ENCODE measurements at places on chromosomes 7 and 10. TPM values are rescaled to one million over a fixed set of nuclear protein-coding genes. Genes with fewer than 3 reads are reported as not detected.

- no peak for DNase-seq
Measured at GRCh38 chr7:66952343-66953043, 31.5 kb downstream of the TMEM248 start.

DNA sequence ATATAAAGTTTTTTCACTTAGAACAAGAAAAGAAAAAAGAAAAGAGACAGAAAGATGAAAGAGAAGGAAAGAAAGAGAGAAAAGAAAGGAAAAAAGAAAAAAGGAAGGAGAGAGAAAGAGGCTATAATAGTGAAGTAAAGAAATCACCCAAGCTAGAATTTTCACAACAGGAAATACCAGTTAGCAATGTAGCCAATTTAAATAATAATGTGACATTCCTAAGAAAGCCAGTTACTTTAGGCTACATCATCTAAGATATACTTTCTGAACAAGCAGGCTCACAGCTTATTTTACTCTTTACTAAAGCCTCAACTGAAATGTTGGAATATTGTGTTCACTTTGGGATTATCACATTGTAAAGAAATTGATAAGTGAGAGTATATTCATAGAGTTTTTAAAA lies 53.6 kb downstream of the GPR37 start:
- DNase-seq: no peak

GRCh38 chr10:124249812-124250432 lies 156.5 kb upstream of the CHST15 start:
- no peak for DNase-seq

GRCh38 chr10:118827466-118828155 lies 72.8 kb upstream of the CACUL1 start:
- no peak for DNase-seq

DNA sequence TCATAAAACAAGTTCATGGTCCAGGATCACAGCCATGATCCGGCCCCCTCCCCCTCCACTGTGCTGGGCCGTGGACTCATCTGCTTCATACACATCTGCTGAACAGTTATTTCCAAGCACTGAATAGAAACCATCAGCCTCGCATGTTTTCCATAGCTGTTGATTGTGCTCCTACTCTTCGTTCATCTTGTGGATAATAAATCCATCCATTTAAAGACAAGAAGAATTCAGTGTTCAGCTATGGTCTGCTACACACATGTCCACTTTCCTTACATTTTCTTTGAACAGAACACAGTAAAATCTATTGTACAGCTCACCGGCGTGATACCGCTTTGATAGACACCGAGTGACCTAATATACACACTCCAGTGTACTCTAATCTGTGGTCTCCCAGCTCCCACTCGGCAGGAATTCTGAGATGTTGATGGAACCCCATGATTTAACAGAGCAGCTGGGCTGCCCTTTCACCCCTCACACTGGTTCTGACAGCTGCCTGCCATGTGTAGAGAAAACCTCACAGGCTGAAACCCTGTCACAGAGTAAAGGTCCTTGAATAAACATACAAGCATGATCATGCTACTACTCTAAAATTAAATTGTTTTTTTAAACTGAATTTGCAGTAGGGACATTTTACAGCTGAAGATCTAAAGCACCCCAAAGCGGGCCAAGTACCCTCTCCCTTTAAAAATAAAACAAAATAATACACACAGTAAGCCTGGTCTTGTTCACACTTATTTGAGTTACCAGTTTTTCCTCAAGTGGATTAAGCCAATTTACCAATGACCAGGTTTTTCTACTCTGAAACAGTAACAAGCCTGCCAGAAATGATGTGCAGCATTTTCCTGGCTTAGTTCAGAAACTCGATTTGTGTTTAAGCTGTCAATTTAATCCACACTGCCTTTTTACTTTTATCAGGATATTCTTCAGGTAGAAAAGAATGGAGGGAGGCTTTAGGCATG lies 95.1 kb upstream of the FZD1 start:
- DNase-seq: no peak

GRCh38 chr10:88209837-88210561 lies 346.6 kb downstream of the PTEN start:
- DNase-seq: no peak

GRCh38 chr7:148754912-148755311 lies 56.2 kb downstream of the CUL1 start:
- no peak for DNase-seq

DNA sequence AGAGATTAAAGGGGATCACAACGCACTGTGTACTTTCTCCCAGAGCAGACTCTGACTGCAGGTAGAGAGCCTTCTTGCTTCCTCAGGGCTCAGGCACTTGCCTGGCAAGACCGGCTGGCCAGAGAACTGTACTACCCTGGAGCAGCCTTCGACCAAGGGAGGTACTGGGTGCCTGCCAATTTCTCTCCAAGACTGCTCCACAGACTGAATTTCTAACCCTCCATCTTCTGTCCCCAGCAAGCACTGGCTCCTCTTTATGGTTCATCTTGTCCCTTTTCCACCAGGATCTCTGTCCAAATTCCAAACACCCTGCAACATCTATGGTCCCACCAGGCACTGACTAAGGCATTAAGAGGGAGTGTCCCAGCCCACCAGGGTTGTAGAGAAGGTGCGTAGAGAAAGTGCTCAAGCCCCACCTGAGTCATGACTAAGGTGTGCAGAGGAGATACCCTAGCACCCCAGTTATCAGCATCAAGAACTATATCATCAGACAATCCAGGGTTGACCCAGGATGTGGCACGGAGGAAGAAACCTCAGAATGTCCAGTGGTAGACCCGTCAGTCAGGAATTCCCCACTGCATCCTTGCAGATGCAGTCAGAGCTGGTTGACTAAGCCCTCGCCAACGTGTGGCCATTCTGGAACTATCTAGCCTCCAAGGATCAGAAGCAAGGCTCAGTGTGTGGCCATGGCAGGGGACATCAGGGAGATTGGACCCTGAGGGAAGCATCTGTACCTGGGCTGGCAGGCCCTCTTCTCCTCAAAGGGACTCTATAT lies 60.9 kb upstream of the CAMK2B start:
- DNase-seq: no peak

GRCh38 chr10:124152139-124153022 lies 59.0 kb upstream of the CHST15 start:
- DNase-seq: peak; percentile 61

FIGNL1 gene
- 5.2 TPM for total RNA-seq

CYP2C19 gene
- not detected for total RNA-seq

HUS1 gene
- 28.4 TPM for total RNA-seq

EBLN1 gene
- total RNA-seq: not detected

HMX2 gene
- not detected for total RNA-seq

DDC gene
- not detected for total RNA-seq
